Right lobe of liver (tissue), 6 donors: ENCODE measurements at places on chromosomes 3 and 15. TPM values are rescaled to one million over a fixed set of nuclear protein-coding genes. Genes with fewer than 3 reads are reported as not detected.

TMEM207 gene
- total RNA-seq: not detected

SLC2A2 gene
- 373 TPM for total RNA-seq

DNA sequence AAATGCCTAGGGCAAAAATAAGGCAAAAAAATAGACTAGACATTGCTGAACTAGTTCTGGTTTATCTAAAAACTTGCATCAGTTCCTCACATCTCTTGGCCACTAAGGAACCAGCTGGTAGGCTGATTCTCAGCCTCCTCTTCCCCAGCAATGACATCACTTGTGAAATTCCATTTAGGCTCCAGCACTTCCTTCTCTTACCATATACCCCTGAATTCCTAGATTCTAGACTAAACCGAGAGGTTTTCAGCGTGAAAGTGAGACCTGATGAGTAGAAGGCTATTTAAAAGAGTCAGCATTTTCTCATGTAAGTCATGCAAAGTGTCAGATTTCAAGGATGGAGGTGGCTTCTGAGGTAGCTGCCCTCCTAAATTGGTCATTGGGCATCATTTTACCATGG is 247.1 kb upstream of the CDIN1 start:
- DNase-seq: no peak

DNA sequence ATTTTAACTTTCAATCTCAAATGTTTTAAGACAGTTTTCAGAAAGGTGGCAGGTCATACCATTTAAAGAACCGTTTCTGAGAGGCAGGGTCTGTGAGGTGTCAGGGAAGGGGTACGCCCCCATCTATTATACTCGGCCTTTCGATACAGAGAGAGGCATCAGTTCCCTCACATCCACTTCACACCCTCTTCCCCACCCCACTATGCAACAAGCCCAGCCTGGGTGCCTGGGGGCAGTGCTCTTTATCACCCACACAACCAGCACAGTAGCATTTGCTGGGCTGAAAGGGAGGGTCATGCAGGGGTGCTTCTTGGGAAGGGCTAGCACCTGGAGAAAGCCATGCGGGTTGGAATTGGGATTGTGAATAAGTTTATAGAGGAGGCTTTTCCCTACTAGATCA is 56.0 kb upstream of the KCNMB2 start:
- no peak for DNase-seq

GRCh38 chr3:150396491-150396890 is 11.6 kb upstream of the TSC22D2 start:
- no peak for DNase-seq

DNA sequence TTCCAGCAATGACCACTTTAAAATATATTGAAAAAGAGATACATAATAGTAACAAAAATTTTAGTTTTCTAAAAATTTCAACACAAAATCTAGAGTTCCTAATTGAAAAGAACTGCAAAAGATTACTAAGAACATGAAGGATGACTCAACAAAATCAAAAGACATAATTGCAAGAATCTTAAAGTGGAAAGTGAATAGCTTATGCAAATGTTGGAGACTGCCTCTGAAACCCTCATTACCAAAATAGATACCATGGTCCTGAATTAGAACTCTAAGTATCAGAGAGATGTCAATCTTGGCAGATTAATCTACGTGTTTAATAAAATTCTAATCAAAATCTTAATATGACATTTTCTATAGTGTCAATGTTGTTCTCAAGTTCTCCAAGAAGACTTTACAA is 60.7 kb upstream of the SGO1 start:
- no peak for DNase-seq
